ENCODE measurements at places on chromosomes 2 and 18.

DNA sequence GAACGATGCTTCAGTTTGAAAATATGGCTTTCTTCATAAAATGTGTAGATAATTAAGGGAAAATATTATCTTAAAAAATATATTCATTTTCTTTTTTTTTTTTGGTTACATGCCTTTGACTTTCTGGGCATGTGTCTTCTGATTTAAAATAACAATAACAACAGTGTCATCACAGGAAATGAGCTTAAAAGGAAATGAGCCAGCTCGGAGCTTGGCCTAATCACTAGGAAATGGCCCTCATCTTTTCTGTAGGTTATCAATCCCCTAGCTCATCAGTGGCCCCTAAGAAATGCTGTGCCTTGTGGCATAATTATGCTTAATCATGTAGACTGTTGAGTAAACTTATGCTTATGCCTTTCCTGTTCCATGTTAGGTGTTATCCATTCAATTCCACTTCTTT lies 141.8 kb upstream of the FHL2 start:
- DNase-seq = no peak

DNA sequence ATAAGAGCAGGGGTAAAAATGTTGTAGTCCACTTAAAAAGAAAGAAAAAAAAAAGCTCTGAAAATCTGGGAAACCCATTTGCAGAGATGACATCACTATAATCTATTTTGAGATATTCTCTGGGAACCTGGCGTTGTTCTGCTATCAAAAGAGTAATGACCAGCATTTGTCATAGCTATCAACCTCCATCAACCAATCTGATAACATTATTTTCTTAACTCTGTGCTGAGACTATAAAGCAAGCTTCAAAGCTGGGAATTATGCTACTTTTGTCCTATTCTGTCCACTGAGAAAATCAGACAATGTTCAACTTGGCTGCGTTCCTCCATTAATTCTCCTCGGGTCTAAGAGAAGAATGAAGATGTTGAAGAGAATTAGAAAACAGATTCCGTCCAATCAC lies 107.5 kb downstream of the STK39 start:
- no peak for DNase-seq

DNA sequence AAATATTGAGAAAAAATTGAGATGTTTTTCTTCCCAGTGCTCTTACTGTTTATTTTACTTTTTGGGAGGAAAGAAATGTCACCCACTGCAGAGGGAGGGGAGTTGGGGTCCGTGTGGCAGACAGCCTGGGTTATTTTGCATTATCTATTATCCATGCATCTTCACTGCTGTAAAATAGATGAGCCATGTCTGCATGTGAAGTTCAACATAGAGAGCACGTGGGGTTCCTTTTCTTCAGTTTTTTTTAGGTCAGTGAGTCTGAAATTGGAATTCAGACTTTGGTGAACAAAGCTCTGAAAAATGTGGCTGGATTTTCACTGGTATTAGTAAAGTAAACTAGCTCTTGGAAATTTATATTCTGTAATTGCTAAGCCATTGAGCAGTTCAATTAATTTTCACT lies 2.4 kb downstream of the DCDC2C start:
- DNase-seq = no peak

- no peak for DNase-seq
These were observed 65.0 kb upstream of the IKZF2 start for GRCh38 chr2:213216461-213216860.

DNA sequence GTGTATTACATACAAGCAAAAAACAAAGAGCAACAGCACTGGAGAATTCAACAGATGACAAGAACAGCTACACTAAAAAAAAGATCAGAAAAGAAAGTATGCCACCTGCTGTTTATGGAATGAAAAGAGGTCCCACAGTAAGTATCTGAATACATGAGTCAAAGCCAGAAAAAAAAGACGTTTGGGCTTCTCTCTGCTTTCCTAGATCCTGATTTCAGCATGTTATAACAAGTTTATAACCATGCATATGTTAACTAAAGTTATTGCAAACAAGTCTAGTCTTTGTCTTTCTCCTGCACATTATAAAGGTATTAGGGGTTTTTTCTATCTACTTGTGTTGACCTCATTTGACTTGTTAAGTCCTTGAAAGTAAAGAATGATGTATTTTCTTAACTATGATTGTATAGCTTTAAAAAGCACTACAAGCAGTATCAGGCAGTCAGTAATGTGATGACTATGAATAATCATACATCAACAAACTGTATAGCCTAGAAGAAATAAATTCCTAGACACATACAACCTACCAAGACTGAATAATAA lies 108.5 kb upstream of the COL5A2 start:
- no peak for DNase-seq

GRCh38 chr2:133737242-133737993 lies 169.2 kb upstream of the NCKAP5 start:
- no peak for DNase-seq

- DNase-seq = no peak
These were observed 62.3 kb upstream of the MYO3B start for GRCh38 chr2:170115501-170116229.

DNA sequence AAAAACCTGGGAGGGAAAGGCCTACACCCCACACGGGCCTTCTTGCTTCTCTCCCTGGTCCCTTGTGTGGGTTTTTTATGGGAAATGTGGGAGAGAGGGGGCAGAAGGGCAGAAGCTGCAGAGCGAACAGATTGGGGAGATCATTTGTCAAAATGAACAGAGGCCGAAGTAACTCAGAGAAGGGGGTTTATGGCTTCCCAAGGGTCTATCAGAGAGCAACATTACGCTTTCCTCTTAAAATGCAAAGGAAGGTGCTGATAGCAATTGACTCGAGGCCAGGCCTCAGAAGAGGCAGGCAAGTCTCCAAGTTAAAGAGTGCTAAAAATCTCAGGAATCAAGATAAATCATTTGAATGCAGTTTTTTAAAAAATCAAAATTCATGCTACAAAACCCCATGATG lies 101.5 kb downstream of the SGPP2 start:
- no peak for DNase-seq

- DNase-seq = no peak
These were observed 37.9 kb upstream of the ID2 start for GRCh38 chr2:8643996-8644356.

DNA sequence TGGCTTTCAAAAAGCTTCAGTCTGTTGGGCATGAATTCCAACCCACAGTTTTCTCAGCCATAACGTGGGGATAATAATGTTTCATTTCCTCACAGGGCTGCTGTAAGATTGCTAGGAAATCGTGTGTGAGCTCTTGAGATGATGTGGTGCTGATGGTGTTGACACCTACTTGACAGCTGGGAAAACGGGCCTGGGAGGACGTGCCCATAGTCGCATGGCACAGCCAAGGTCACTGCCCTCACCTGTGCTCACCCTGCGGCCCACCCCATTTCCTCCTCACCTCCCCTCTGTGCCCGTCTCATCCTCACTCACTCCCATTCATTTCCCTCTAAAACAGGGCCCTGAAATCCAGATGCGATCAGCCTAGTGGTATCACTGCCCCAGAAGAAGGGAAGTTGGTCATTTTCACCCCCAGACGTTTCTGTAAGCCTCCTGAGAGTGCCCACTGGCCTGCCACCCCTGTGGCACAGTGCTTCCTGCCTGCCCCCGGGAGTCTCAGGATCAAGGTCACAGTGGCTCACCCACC lies 33.0 kb downstream of the DPYSL5 start:
- no peak for DNase-seq

GRCh38 chr2:10777111-10777841 lies 35.3 kb downstream of the PDIA6 start:
- DNase-seq = no peak

DNA sequence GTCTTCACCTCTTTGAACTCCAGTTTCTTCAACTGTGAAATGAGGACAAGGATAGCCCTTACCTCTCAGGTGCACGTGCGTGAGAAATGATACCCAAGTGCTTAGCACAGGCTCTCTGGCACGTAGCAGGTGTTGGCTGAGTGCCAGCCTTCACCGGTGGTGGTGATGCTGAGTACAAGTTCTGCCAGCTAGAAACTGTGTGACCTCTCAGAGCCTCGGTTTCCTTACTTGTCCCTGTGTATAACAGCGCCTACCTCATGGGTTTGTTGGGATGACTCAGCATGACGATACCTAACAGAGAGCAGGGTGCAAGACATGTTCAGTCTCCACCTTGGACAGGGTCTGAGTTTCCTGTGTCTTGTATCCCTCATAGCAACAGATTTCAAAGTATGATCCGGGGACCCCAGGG lies 205.1 kb downstream of the TNS1 start:
- no peak for DNase-seq

DNA sequence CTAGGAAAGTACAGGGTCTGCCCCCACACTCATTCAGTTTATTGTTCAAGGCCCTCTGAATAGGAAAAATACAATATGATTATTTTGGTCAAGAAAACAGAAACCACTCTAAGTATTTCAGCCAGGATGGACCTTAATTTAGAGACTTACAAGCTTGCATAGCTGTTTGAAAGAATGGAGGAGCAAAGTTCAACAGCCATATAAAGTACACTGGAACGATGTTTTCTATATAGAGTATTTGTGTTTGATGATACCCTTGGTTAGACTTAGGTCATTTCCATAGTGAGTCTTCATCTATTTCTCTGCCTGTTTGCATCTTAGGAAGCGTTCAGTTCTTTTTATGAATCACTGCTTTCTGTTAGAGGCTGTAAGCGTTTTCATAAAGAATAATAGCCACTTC lies 366.2 kb downstream of the NUP35 start:
- no peak for DNase-seq

GRCh38 chr2:235694721-235695601 lies 201.1 kb downstream of the AGAP1 start:
- DNase-seq = no peak

GRCh38 chr18:54774423-54774822 lies 53.9 kb upstream of the RAB27B start:
- DNase-seq = no peak

- DNase-seq = no peak
These were observed 156.4 kb downstream of the PPP1R1C start for GRCh38 chr2:182142062-182142461.

DNA sequence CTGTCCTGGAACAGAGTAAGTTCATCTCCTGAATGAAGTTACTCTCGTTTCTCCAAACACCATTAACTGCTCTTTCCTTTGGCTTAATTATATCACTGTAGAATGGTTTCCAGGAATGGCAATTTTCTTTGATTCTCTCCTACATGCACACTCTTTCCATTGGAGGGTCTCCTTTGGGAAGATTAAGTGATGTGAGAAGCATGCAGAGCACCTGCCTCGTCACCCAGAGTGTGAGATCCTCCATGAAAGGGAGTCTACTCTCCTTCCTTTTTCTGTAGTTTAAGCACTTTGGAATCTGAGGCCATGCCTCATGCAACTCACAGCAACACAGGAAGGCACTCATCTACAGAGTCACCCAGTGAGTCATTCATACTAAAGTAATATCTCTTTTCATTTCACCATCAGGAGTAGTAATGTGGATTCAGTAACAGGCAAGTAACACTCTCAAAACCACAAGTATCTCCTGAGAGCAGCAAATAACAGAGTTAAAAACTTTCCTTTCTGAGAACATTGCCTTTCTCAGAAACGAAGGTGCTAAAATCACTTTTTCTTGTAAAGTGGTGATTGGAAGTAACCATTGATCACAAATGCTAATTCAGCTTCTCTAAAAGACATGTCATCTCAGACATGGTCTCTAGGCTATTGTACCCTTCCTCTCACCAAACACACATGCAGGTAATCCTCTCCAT lies 52.8 kb upstream of the IL1RL1 start:
- DNase-seq = no peak

DNA sequence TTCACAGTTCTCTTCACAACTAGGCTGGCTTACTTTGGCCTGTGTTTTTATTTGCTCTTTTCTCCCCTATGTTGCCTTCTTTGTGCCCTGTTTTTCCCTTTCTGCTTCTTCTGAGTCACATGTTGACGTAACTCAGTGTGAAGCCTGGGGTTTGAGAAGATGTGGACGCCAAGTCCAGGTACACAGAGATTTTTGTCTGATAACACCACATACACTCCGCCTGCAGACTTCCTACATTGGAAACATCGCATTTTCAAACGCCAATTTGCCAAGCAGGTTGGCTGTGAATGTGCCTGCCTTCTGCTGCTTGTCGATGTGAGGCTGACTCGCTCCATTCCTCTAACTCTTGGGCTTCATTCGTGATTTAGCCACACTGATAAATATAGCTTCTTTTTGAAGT lies 62.6 kb upstream of the FN1 start:
- no peak for DNase-seq

DNA sequence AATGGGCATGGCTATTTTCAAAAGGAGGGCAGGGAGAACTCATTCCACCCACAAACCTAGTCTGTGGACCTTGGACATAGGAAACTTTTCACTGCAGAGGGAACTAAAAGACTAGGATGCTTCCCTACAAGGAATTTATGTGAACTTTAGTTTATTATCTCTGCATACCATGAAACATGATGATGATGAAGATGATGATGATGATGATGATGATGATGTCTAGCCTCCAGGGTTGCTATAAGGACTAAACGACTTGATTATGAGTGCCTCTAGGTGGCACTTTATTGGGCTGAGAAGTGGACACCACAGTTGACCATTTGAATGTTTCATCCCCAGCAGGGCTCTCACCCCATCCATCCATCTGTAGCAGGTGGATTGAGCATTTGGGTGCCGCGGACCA lies 260.0 kb upstream of the TCF4 start:
- no peak for DNase-seq

DNA sequence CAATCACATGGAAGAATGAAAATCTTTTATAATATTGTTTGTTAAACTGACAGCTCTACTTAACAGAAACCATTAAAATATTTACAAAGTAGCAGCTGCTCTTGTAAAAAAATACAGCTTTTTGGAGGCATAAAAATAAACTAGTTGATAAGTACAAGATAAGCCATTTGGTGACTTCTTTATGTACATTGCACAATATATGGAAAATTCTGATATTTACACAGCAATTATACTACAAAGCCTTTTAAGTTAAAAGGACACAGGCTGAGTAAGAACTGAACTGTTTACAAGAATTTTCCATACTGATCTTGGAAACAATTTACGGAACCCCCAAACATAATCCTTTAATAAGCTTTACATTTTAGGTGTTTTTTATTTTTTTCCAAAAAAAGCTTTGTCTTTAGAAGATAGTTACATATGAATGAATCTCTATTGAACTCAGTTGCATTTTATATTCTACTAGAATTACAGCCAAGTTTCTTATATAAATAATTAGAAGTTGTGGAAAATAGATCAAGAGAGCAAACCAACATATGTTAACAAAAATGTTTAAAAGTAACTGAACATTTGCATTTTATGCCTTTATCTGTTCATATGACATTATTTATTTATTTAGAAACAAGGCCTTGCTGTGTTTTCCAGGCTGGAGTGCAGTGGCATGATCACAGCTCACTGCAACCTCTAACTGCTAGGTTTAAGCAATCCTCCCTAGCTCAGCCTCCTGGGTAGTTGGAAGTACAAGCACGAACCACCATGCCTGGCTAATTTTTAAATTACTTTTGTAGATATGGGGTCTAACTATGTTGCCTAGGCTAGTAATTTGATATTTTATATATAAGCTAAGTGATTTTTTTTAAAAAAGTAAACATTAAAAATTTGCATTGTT lies 142.5 kb downstream of the OTX1 start:
- no peak for DNase-seq

GRCh38 chr2:25453199-25453905 lies 111.6 kb upstream of the DNMT3A start:
- DNase-seq = no peak
